ENCODE measurements at places on chromosomes 12 and 14.

GRCh38 chr14:68278576-68279436 is 459.2 kb downstream of the RAD51B start:
- no peak for DNase-seq

GRCh38 chr12:51601241-51601640 is 10.2 kb downstream of the SCN8A start:
- DNase-seq, result no peak

- DNase-seq, result no peak
These were observed 168.7 kb upstream of the RPL10L start for GRCh38 chr14:46820291-46820690.

GRCh38 chr12:91835693-91836092 is 310.0 kb downstream of the BTG1 start:
- no peak for DNase-seq

DNA sequence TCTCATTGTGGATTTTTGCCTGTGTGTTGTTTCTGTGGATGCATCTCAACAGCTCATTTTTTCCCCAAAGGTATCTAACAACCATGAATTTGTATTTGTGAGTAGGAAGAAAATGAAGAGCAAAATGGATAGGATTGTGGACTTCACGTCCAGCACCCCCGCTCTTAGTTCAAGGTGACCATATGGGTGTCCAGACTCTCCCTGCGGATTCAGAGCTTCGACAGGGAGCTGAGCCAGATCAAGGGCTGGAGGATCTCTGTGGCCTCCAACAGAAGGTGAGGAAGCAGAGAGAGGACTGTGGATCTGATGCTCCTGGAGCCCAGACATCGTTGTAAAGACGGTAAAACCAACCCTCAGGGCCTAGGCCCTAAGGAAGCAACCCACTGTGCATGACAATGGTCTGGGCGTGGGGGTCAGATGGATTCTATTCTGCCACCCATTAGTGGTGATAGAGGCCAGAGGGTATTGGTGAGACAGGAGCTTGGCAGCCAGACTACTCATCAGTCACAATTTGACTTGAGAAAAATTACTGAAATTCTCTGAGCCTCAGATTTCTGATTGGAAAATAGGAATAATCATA is 659.7 kb upstream of the TMEM132C start:
- no peak for DNase-seq

DNA sequence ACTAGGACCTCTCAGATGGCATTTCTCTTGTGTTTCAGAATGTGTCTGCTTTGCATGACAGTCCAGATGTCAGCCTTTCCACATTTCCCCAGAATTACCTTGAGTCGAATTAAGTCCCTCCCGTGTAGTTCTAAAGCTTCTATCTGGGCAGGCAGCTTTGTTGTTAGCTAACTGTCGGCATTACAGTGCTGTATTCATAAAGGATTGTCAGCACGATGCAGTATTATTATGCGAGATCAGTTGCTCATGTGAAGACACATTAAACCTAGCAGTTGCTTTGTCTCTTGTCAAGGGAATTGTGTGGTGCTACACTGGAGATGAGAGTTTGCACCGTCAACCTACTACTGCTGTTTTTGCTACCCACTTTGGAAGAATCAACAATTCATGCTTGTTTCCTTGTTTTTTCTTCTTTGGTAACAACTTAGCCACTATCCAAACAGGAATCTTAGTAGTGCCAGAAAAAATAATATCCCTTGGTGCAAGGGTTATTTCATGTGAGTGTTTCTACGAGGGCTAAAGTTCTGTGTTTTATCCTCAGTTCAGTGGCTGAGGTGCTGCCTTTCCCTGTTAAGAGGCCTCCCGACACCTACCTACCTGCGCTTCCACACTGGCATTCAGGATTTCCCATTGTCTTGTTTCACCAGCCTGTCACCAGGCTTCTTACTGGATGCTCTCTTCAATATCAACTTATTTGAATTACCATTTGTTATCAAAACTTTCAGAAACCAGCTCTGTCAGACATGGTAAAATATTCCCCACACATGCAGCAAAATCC is 297.9 kb upstream of the G2E3 start:
- no peak for DNase-seq

- DNase-seq, result no peak
These were observed 65.5 kb downstream of the ST8SIA1 start for GRCh38 chr12:22268973-22269372.

GRCh38 chr14:92615451-92615850 is 101.9 kb downstream of the RIN3 start:
- no peak for DNase-seq

GRCh38 chr14:30193845-30194501 is 266.3 kb upstream of the PRKD1 start:
- DNase-seq, result no peak

DNA sequence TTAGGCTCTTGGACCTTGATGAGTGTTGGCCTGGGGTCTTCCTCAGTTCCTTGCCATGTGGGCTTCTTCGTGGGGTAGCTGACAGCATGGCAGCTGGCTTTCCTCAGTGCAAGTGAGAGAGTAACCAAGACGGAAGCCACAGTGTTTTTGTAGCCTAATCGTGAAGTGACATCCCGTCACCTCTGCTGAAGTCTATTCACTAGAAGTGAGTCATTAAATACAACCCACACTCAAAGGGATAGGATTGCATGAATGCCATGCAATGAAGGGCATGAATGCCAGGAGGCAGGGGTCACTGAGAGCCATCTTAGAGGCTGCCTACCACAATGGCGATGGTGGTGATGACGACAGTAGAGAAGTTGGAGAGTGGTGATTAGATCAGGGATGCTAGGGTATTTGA is 13.5 kb upstream of the ASIC1 start:
- DNase-seq, result no peak

DNA sequence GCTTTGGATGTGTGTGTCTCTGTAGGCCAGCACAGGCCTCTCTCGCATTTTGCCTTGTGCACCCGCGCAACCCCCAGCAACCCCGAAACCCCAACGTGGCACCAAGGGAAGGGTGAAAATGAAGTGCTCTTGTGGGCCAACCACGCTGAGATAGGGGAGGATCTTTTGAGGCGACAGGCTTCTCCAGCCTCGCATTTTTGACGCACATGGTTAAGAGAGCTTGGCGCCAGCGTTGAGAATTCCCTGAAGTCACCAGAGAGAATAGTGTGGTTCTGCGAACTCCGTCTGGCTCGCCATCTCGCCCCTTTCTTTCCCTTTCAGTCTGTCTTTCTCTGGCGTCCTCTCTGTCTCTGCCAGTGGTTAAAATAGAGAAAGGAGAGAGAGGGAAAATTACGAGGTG is 1.9 kb upstream of the TBX3 start:
- DNase-seq, result no peak

GRCh38 chr12:87227162-87227561 is 802.0 kb downstream of the C12orf50 start:
- no peak for DNase-seq

- DNase-seq, result no peak
These were observed 11.8 kb upstream of the WSCD2 start for GRCh38 chr12:108117163-108117849.

- DNase-seq, result no peak
These were observed 147.9 kb downstream of the ETV6 start for GRCh38 chr12:11797317-11797913.

GRCh38 chr12:132063491-132063890 is 80.6 kb downstream of the DDX51 start:
- DNase-seq, result no peak

GRCh38 chr12:19243551-19243950 is 114.0 kb downstream of the PLEKHA5 start:
- DNase-seq, result no peak

DNA sequence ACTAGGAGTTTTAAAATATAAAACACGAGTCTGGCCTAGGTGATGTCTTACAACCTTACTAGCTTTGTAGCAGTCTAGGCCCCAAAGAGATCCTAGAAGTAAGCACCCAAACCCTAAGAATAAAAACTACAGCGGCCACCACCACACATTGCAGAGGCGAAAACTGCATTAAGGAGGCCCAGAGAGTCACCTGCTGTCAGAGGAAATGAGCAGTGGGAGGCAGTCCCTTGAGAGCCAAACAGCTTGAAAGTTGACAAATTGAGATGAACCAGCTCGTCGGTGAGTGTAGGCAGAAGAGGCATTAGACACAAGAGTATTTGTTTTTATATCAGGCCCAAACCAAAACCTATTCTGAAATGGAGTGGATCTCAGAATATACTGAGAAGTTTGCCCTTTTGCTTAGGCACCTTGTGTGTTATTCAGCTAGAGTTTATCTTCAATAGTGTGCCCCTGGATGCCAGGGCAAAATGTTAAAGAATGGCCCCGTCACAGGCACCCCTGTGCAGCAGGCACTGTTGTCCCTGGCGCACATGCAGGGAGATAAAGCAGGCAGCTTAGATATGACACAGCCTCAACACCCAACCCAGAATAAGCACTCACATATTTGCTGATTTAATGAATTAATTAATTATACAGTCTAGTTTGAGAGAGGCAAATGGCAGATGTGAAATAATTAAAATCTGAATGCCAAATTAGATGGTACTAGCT is 56.7 kb downstream of the TTC7B start:
- DNase-seq, result no peak

GRCh38 chr12:60539592-60539991 is 943.8 kb downstream of the SLC16A7 start:
- DNase-seq, result no peak

DNA sequence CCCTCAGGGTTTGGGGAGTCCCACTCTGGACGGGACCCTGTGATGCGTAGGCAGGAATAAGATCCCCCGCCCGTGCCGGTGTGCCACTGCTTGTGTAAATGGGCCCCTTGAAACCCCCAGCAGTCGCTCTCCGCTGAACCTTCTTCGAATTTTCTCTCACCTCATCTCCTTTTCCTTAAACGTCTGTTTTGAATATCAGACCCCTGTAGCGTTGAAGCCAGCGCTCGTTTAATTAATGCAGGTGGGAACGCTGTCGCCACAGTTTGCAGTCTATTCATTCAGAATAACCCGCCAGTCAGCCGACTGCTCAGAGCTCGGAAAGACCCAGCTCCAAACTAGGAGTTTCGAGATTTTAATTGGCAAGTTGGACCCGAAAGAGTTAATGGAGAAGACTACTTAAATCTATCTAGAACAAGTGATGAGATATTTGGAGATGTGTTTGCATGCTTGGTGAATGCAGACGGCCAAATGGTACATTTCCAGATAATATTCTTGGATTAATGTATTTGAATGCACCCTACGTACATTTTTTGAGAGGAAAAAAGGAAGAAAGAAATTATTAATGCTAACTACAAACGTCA is 739 bp upstream of the PPP2R5E start:
- peak; percentile 10 for DNase-seq

- DNase-seq, result peak; percentile 31
These were observed 24.7 kb upstream of the NPFF start for GRCh38 chr12:53532021-53532420.

DNA sequence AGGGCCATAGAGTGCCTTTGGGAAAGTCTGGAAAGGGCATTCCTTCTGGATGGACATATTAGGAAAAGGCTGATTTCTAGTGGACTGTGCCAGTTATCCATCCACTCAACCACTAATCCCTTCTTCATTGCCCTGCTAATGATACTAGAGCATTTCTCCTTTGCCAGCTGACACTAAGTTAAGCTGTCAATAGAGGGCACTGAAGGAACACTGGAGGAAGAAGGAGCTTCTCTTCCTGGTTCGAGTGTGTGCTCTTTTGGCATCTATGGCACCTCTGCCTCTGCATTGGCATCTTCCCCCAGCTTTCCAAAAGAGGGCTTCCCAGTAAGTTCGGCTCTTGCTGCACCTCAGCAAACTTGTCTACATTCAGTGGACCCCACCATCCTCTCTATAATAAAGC is 165.4 kb downstream of the DERA start:
- DNase-seq, result peak; percentile 38

GRCh38 chr12:30213166-30213565 is 429.4 kb upstream of the TMTC1 start:
- DNase-seq, result no peak

DNA sequence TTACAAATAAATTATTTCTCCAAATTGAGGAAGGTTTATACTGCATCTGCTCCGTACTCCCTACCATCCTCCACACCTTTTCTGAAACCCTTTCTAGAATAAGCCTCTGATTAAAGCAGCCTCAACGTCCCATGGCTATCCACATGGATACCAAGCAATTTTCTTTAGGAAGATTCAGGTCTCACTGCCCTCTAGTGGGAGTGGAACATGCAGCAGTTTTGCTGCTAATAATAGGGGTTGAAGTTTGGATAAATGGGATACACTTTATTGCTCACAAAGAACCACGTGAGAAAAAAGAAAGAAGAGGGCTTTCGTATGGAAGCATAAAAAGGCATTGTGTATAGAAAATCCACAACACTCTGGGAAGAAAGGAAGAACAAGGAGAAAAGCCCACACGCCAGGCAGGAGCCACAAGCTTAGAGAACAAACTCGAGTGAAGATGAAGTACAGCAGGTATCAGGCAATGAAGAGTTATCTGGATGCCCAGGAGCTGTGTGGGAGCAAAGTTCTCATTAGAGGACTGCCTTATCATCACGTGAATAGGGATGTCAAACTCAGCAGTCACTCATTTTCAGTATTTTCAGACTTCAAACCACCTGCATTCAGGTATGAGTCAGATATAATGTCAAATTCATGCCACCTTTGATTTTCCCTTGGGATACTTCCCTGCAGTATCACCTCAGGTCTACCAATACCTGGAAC is 45.8 kb downstream of the CCER1 start:
- DNase-seq, result peak; percentile 48

- no peak for DNase-seq
These were observed 4.7 kb upstream of the COCH start for GRCh38 chr14:30869551-30870155.

DNA sequence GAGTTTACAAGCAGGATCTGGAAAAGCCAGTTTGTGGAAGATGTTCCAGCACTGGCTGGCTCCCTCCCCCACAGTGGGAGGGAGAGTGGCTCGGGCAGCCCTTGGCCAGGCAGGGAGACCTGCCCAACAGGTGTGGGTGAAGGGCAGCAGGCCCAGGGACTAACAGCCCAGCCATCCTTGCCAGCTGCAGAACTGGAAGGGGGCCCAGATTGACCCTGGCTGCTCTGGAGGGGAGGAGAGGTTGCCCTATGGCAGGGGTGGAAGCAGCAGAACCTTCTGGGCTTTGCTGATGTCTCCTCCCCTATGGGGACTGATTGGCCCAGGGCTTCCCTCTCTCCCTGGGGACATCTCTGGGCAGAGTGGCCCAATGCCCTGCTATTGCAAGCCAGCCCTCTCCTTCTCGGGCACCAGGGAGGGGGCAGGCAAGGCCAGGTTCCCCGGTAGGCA is 20.5 kb downstream of the IRF2BPL start:
- no peak for DNase-seq

DNA sequence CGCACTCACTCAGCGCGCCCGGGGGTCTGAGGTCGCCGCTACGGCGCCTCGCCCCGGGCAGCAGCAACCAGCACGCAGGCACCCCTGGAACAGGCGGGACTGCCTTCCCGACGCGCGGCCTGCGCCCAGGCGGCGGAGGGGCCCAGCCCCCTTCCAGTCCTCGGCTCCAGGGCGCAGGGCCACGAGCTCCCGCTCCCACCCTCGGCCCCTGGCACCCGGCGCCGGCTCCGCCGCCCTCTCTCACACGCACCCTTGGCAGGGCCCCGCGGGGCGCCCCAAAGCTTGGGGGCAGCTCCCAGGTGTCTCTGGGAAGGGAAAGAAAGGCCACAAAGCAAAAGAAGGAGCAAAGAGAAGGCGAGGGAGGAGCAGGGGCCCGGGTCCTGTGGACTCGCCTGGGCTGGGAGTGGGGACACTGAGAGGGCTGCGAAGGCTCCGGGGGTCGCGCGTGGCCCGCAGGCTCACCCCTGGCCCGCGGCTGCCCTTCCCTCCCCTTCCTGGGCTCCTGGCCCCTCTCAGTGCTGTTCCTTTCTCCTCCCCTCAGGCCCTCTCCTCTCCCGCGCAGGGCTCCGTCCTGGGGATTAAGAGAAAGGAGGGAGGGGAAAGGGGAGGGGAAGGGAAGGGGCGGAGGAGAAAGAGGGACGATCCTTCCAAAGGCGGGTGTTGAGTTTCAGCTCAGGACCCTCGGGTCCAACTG is 907 bp upstream of the EFS start:
- no peak for DNase-seq

Measured in COR-L47 (cell line).